ENCODE measurements at places on chromosomes 6 and 20.

DNA sequence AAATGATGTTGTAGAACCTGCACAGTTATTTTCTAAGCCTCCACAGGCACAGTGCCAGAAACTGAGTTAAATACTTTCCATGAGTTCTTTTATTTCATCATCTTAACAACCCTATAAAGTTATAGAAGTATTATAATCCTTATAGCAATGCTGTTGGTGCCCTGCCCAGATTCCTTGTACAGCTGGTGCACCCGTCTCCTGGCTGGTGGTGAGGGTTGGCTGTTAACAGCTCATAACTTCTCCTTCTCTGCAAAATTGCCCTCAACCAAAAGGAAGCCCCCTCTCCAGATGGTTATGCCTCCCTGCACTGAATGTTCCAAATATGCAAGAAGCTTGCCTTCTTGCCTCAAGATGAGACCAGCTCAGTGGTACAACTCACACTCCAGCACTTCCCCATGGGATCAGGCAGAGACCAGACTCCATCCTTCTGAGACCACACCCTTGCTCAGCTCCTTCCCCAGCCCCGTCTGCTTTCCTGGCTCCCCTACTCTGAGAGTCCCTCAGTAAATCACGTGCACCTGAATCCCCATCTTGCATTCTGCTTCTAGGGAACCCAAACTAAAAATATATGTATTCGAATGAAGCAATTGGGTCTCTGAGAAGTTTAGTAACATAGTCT, 304.4 kb upstream of the PLCB4 start:
- no peak for DNase-seq

DNA sequence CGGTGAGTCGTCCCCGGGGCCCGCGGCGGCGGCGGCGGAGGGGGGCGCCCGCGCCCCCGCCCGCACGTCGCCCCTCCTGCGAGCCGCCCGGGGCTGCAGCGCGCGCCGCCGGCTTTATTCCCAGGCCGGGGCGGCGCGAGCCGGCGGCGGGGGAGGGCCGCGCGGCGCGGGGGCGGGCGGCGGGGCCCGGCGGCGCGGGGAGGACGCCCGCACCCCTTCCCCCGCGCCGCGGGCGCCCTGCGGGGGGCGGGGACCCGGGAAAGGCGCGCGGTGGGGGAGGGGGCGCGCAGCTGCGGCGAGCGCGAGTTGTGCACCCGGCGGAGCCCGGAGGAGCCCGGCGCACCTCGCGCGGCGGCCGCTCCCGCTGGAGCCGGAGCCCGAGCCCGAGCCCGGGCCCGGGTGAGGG, 646 bp downstream of the HMGA1 start:
- no peak for DNase-seq

DNA sequence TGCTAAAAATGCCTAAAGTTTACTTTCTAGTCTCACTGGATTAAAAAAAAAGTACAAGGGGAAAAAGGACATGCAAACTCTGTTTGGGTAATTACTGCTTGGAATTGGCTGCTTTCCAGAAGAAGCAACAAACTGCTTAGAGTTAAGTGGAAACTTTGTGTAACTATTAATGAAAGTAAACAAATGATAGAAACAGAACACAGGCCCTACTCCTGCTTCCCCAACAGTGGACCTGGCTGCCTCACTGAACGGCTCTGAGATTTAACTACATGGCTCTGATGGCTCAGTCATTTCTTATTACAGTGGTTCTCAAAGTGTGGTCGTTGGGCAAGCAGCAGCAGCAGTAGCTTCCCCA, 108.5 kb downstream of the MAN1A1 start:
- DNase-seq = no peak

DNA sequence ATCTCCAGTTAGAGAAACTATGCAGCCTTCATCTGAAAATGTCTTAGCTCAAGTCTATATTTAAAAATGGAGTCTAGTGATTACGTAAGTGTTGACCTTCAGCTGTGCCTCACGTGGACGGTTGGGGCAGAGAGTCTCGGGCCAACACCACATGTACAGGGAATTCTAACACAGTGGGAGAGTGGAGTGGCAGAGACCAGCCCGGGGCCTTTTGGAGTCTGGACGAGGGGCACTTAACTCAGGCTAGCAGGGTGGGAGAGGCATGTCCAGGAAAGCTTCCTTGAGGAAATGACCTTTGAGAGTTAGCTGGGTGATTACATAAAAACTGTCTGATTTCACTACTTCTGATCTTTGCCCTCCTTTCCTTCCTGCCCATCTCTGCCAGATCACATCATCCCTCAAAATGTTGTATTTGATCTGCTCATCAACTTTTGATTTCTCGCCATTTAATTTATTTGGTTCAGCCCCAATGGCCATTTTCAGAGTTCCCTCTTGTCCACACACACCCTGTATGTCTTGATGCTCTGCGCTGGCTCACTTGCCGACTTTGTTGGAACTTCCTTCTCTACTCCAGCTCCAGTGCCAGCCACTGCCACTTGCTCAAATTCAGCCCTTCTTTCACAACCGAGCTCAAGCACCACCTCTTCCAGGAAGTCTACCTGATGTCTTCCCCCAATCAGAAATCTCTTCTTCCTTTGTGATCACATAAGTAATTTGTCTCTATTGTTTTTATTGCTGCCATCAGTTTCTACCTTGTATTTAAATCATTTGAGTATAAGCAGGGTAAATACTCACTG, 2.6 kb downstream of the ARMC2 start:
- no peak for DNase-seq

DNA sequence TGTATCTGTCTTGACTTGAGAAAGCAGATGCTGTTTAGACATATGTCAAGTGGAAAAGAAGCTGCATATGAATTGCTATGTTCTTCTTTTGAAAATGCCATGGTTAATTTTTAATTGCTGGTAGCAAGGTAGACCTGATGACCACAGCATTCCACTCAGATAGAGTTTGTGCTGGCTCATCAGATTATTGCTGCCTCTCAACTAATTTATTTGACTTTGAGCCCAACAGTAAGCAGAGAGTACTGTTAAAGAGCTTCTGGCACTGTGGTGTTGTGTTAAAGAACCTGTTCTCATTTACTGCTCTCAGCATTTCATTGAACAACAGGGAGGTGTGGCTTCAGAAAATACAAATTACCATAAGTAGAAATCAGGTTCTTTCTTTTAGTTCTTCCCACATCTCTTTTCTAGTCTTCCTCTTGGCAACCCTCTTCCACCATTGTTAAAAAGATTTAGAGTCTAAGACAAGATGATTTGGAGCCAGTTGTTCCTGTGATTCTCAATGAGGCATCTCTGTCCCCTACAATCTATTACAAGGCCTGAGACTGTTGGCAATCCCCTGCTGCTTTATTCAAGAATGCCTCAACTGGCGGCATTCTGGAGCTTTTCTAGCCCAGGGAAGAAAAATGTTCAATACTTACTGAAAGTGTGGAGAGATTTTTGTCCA, 967.6 kb upstream of the GJE1 start:
- DNase-seq = no peak

DNA sequence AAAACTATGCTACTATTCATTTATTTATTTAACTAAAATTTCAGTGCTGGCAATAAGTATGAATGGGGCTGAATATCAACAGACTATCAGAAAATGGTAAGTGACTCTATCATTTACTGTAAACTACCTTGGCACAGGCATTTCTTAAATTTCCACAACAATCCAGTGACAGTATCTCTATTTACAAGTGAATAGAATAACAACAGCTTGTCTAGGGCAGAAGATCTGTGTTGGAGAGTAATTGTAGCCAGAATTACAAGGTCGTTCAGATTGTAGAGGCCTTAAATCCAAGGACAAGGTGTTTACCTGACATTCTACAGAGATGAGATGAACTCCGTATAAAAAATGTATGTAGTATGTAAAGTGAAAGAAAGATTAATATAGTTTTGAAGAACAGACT, 193.8 kb upstream of the SIM1 start:
- no peak for DNase-seq

- no peak for DNase-seq
Measured at GRCh38 chr6:98539741-98540140, 294.6 kb upstream of the POU3F2 start.

GRCh38 chr6:34650823-34651222, 45.7 kb downstream of the ILRUN start:
- DNase-seq = no peak

- no peak for DNase-seq
Measured at GRCh38 chr6:51792273-51793030, 295.0 kb downstream of the PKHD1 start.

DNA sequence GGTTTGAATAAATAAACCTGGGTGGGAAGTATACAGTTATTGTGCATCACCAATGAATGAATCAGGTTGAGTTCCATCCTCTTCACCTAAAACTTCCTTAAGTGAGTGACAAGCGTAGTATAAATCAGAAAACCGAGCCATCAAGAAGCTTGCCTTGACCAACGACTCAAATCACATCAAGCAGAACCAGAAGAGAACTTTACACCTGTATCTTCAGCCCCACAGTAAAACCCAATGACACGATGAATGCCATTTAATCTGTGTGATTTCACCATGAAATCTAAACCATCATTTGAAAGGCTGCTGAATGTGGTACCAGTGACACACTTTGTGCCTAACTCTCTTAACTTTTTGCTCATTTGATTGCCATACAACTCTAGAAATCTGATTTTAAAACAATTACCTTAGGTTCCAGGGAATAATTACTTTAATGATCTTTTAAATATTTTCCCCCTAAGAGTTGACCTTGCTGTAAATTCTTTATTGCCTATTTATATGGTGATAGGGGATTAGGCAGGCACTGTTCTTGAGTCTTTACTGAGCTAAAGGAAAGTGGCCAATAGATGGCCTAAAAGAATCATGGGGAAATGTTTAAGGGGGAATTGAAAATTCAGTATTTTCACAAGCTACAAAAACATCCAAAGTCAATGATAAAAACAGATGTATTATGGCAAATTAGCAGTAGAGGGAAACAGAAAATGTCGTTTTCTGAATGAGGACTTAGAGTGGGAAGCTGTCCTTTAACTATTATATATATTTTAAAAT, 152.0 kb upstream of the EYA4 start:
- DNase-seq = no peak

- no peak for DNase-seq
Measured at GRCh38 chr6:83911278-83911677, 51.8 kb downstream of the CYB5R4 start.

DNA sequence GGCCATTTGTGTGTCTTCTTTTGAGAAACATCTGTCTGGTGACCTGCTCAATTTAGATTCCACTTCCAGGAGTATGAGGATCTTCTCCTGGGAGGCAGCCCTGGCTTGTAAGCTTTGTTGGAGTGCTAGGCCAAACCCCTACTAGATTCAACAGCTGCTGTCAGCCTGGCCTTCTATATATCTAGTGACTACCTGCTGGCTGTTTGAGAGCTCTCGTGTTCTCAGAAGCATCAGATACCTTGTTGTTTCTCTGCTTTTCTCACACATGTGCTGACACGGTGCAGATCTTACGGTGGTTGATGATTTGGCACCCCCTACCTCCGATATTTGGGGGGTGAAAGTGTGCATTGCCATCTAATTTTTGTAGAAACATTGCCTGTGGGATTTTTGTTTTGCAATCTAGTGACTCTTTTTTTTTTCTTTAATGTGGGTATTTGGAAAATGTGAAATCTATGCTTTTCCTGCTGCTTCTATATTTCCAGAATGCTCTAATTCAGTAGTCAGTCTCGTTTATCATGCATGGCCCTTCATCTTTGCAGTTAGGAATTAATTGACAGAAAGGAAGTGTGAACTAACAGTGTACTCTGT, 4.7 kb downstream of the CCN2 start:
- DNase-seq = no peak

- no peak for DNase-seq
Measured at GRCh38 chr6:41504466-41505121, 41.6 kb upstream of the FOXP4 start.

DNA sequence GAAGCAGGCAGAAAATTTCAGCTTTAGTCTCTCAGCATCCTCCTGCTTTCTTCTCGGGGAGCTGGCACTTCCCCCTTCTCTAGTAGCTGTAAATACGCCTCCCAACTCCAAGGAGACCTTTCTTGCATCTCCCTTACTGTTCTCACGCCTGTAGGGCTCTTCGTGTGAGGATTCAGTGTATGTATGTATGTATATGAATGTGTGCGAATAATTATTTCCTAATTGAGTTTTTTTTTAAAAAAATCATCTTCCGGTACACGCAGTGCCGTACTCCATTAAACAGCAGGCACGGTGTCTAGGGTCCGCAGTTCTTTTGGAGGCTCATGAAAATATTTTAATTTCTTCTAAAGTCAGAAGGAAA, 85.4 kb downstream of the HFE start:
- no peak for DNase-seq

All from liver (tissue), 10 donors.